ENCODE measurements at places on chromosomes 11 and 22.

DNA sequence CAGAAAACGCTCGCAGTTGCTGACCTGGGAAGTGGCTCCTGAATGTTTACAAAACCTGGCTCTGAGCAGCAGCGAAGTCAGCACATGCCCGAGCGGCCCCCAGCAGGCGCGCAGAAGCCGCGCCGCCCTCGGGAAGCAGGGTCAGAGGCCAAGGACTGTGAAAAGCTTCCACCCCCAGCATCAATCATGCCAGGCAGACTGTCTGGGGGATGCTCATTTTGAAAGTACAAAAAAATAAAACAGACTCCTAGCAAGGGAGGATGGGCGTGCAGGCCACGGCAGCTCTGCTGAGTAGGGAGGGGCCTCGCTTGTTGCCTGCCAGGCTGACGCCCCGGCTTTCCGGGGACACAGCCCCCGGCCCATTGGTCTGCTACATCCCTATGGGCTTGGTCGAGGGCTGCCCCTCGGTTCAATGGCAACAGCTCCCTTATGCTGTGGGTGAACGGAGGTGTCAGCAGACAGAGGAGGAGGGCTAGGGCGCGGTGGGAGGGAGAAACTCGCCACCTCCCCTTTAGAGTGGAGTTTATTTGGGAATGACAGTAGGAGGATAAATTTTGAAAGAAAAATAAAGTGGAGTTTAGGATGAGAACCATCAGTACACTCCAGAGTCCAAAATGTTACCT lies 37.7 kb upstream of the GNB1L start:
- no peak for DNase-seq

- DNase-seq = no peak
Observed at GRCh38 chr22:22558071-22558971, 744 bp downstream of the PRAME start.

DNA sequence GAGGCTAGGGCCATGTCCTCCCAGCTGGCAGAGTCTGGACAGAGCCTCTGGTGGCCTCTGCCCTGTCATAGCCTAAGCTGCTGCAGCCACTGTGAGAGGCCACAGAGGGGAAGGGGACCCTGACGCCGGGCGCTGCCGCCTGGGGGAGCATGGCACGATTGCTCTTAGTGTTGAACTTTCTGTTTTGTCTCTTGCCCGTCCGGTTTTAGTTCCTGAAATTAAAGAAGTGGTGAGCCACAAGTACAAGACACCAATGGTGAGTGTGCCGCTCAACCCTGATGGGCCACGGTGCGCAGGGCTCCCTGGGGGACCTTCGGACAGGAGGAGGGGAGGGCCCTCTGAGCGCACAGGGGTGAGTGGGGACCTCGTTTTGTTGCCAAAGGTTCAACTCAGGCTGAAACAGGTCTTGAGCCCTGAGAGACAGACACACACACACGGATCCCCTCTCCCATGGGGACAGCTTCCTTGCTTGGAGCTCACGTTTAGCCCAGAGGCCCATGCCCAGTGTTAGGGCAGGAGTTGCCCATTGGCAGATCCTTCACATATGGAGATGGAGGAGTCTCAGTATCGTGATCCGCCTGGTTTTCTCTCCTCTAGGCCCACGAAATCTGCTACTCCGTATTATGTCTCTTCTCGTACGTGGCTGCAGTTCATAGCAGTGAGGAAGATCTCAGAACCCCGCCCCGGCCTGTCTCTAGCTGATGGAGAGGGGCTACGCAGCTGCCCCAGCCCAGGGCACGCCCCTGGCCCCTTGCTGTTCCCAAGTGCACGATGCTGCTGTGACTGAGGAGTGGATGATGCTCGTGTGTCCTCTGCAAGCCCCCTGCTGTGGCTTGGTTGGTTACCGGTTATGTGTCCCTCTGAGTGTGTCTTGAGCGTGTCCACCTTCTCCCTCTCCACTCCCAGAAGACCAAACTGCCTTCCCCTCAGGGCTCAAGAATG lies 23.8 kb downstream of the MYBPC3 start:
- DNase-seq = no peak

DNA sequence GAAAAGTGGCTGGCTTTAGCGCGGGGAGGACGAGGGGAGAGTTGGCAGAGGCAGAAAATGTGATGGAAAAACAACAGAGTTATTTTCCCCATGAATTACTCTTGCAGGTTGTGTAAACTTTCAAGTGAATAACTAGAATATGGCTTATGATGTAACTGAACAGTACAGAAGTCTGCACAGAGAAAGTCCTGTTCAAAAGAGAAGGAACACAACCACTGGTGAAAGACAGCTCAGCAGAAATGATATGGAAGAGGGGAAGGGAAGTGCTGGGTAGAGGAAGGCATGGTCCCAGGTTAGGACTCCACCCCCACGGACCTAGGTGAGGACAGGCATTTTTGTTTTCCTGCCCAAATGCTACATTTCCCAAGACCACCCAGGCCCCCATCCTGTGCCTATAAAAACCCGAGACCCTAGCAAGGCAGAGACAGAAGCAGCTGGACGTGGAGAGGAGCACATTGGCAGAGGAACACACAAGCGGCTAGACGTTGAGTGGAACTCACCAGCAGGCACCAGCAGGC lies 77.7 kb downstream of the MAML2 start:
- DNase-seq = no peak

- no peak for DNase-seq
Observed at GRCh38 chr11:15901054-15901453, 455.3 kb downstream of the SOX6 start.

DNA sequence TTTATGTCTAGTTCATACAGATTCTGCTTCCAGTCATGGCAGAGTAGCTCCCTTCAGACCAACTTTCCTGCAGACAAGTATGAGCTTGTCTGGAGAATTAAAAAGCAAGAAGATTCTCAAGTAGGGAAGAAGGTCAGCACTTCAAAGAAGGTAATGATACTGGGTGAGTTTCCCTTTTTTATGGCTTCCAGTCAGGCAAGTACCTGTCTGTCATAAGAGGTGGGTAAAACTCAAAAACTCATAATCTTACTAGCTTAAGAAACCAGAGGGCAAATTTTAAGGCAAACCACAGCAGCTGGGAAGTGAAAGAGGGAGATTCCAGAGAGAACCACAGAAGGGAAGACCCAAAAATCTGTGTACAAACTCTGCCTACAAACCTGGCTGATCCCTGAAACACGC lies 54.2 kb downstream of the DENND5A start:
- DNase-seq = no peak

GRCh38 chr11:111283945-111284481 lies 14.3 kb upstream of the POU2AF3 start:
- no peak for DNase-seq

GRCh38 chr11:104333977-104334376 lies 170.0 kb upstream of the PDGFD start:
- DNase-seq = no peak

Measured in hippocampal formation (tissue), 2 donors.